Osteocyte (in vitro differentiated cells): ENCODE measurements at places on chromosomes 1 and 21. TPM values are rescaled to one million over a fixed set of nuclear protein-coding genes. Genes with fewer than 3 reads are reported as not detected.

DNA sequence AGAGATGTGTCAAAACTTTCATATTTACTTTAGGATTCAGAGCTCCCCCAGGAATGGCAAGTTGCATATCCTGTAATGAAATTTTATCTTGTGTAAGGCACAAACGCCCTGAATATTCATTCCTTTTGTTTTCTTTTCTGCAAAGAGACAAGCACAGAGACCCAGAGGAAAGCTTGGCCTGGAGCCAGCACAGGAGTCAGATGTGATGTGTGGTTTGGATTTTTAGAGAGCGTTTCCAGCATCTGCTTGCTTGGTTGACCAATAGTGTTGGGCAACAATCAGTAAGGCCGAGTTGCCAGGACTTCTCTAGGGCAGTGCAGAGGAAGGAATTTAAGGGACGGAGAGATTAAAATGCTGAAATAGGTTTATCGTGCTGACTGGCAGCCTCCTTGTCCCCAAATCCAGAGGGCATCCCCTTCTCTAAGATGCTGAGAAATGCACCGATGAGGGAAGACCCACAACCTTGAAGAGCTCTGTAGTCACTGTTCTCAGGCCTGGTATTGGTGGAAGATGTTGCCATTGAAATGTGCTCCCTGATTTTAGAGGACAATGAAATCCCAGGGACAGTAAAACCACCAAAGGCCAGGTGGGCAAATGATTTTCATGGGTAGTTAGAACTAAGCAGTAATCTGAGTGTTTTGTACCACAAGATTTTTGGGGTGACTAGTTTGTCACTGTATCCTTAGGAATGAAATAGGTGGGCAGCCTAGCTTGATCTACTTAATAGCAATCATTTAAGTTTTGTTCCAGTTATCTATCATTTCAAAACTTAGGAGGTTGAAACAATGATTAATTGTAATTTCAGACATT lies 37.9 kb upstream of the RHOU start:
- peaks cover 12% of the 10 kb centered on the region for H3K4me1 ChIP-seq
- H3K36me3 ChIP-seq: no peaks in the 10 kb centered on the region
- H3K27me3 ChIP-seq: no peaks in the 10 kb centered on the region

GRCh38 chr1:35808450-35809113 lies 766 bp downstream of the AGO4 start:
- DNase-seq: no peak
- H3K4me3 ChIP-seq: peak overlapping the region; percentile 83
- peaks cover 21% of the 10 kb centered on the region for H3K4me1 ChIP-seq
- no peaks in the 10 kb centered on the region for H3K36me3 ChIP-seq
- peak overlapping the region; percentile 87 for H3K27ac ChIP-seq

Gene SETSIP
- total RNA-seq: not detected in 2 replicates

DNA sequence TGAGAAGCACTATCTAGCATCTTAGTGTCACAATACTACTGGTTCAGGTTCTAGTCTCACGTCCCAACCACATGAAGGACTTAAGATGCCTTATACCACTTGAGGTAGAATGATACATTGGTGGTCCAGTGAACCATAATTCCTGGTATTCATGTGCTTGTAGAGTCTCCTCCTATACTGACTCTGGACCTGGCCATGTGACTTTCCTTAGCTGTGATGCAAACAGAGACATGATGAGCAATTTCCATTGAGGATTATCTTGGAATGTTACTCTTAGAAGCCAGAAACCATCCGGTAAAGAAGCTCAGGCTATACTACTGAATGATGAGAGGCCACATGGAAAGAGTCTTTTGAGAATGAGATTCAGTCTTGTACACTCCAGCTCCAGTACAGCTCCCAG lies 105.7 kb downstream of the NME7 start:
- H3K36me3 ChIP-seq: peaks cover 39% of the 10 kb centered on the region
- no peaks in the 10 kb centered on the region for H3K27me3 ChIP-seq
- no peak for DNase-seq

- no peak overlapping the region for H3K27ac ChIP-seq
- H3K36me3 ChIP-seq: peaks cover 2% of the 10 kb centered on the region
- no peaks in the 10 kb centered on the region for H3K27me3 ChIP-seq
These were observed 138.0 kb downstream of the RABGAP1L start for GRCh38 chr1:174297351-174297750.
